NCI-H187 treated with DMSO at 0.1 percent for 48 hours (cell line): ENCODE measurements at places on chromosomes 12 and 14.

- no peak for DNase-seq
Measured at GRCh38 chr12:46560089-46560488, 187.5 kb upstream of the SLC38A2 start.

DNA sequence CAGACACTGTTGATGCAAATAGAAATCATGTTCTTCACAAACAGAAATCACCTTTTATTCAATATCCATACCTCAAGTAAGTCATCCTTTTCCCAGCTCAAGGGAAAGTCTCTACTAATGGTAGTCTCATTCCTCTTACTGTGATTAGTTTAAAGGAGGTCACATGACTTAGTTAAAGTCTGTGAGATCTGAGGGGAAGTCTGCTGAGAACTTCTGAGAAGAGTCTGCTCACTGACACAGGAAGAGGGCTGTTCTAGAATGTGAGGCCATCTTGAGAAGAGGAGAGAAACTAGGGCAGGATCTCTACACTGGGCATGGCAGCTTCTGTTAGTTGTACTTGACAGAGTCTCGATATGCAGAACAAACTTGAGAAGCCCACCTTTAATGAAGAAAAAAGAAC lies 146.8 kb downstream of the C12orf42 start:
- DNase-seq: no peak

DNA sequence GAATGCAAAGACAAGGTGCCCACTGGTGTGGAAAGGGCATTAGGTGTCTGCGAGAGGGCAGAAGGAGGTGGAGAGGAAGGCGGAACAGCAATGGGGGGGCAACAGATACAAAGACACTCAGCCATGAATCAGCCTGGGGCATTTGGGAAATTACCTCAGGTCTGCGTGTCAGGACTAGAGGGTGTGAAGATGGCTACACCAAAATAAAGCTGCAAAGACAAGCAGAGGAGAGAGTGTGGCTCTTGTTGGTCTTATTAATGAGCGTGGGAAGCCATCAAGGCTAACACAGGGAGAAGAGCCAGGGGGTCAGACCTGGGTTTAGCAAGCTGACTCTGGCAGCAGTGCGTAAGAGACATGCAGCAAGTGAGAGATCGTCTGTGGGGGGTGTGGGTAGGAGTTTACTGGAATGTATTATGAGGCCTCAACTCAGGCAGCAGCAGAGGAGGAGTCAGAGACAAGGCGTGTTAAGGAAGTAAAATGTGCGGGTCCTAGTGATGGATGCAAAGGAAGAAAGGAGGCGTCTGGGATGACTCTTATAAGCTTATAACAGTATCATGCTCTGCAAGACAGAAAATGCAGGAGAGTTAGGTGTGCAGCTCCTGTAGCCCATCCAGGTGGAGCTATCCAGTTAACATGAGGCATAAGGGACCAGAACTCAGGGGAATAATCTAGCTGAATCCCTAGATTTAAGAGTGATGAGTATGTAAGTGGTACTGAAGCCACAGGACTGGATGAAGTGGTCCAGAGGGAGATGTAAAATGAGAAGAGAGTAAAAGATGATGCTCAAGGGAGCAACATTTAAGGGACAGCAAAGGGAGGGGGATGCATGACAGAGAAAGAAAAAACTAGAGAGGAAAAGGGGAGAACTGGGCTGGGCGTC lies 50.4 kb downstream of the KCNK10 start:
- DNase-seq: peak; percentile 52

GRCh38 chr14:37034410-37035285 lies 137.8 kb downstream of the SLC25A21 start:
- no peak for DNase-seq

GRCh38 chr14:59358102-59358501 lies 107.1 kb downstream of the GPR135 start:
- DNase-seq: no peak

- no peak for DNase-seq
Measured at GRCh38 chr12:57477710-57478681, 1.7 kb downstream of the ARHGAP9 start.

DNA sequence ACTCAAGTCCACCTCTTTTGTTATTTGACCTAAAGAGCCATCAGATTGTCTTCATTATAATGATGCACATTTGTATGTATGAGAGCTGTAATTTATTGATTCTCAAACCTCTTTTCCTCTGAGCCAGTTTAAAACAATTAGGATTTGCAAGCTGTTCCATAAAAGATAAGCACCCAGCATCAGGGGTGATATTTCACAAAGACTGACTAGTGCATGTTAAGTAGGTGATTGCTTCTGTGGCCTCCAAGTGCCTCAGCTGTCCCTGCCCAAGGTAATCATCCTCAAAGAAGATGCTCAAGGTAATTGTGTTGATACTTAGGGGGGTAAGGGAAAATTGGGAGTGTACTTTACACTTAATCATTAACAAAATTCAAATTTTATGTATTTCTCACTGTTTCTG lies 18.2 kb downstream of the CEP128 start:
- DNase-seq: peak; percentile 85

GRCh38 chr12:102394200-102394599 lies 86.2 kb downstream of the IGF1 start:
- DNase-seq: no peak

DNA sequence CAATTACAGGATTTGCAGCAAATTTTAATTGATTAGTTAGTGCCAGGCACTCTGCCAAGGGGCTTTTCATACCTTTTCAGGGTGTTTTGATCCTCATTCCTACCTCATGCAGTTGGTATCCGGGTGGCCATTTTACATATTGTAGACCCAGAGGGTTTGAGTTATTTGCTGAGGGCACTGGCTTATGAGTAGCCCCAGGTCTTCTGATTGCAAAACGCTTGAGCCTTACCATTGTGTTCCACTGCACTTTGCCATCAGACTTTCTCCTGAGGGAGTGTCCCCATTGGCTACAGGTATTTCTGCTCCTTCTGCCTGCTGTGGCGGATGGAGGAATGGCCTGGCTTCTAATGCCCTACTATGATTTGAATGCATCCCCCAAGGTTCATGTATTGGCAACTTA lies 257.8 kb upstream of the CRY1 start:
- no peak for DNase-seq

- DNase-seq: no peak
Measured at GRCh38 chr12:11559626-11560340, 89.7 kb upstream of the ETV6 start.

DNA sequence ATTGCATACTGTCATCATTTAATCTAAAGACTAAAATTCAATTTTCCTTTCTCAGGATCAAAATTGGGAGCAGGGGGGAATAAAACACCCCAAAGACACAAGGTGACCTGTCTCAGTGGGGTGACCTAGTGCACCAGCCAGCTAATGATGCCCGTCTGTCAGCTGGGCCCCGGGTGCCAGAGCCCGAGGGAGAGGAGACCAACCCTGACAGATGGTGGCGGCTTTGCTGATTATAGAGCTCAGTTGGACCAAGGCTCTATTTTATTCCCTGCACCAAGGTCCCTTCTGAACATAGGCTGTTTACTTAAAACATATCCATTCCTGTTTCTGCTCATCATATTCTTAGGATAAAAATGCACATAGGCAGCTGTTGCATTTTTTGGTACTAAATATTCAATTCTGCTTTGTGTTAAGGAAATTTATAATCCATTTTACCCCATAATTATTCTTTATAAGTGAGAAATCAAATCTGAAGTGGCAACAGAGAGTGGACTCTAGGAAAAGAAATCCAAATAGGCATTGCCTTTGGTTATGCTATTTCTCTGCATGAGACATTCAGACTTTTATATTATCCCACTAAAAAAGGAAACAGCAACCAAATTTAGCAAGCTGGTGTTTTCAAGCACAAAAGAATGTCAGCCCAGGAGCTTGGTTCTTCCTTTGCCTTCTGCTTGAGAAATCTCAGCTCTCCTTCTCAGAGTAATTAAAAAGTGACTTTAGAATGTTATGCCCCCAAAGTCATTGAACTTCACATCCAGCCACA lies 96.8 kb upstream of the IFNG-AS1 start:
- DNase-seq: no peak

DNA sequence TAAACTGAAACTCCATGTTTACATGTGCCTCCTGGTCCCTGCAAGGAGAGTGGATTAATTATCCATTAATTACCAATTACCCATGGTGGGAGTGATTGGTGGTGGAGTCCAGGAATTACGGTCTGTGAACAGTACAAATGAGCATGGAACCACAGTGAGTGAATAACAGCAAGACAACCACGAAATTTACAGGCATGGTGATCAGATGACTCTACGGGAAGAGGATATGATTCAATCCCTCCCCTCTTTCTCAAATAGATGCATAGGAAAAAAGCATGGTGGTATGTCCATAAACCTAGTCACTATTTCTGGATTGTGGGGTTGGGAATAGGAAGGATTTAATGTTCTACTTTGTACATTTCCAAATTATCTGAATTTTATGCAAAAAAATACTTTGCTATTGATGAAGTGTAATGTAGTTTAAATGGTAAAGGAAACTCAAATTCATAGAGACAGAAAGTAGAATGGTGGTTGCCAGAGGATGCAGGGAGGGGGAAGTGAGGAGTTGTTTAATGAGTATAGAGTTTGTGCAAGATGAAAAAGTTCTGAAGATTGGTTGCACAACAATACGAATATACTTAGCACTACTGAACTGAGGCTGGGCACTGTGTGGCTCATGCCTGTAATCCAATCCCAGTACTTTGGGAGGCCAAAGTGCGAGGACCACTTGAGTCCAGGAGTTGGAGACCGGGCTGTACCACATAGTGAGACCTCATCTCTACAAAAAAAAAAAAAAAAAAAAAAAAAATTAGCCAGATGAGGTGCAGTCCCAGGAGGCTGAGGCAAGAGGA lies 41.2 kb upstream of the C12orf75 start:
- no peak for DNase-seq

DNA sequence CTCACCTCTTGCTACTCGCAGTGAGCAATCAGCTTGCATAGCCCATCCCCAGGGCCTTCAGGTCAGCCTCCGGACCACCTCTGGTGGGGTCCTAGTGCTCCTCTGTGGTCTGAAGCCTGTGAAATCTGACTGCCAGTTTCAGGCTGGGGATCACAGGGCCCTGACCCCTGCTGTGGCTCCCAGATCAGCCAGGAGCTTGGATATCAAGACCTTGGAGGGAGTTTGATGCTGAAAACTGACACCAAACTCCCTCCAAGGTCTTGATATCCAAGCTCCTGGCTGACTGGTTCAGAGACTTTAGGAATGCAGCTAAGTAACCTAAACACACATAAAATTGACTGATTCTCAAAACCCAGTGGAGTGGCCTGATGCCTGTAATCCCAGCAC lies 19.8 kb upstream of the DHRS4 start:
- no peak for DNase-seq

GRCh38 chr14:37223947-37224474 lies 26.3 kb downstream of the MIPOL1 start:
- DNase-seq: no peak

- peak; percentile 23 for DNase-seq
Measured at GRCh38 chr12:75784591-75784990, 247.0 kb downstream of the PHLDA1 start.

DNA sequence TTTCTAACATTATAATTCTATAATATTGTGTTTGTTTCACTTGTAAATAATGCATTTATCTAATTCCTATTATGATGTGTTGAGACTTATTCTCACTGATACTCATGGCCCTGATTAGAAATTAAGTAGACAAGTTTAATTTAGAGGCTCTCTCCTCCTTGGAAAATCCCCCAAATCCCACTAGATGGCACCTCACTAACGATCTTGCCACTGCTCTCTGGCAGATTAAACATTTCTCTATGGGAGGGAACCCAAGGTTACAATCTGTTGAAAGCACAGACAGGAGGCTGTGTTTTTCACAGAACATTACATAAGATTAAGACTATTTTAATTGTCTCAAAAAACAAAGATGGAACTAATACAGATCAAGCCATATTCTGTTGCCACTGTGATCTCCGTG lies 318.7 kb downstream of the LRFN5 start:
- DNase-seq: no peak

GRCh38 chr14:37546621-37547447 lies 48.2 kb downstream of the FOXA1 start:
- no peak for DNase-seq

DNA sequence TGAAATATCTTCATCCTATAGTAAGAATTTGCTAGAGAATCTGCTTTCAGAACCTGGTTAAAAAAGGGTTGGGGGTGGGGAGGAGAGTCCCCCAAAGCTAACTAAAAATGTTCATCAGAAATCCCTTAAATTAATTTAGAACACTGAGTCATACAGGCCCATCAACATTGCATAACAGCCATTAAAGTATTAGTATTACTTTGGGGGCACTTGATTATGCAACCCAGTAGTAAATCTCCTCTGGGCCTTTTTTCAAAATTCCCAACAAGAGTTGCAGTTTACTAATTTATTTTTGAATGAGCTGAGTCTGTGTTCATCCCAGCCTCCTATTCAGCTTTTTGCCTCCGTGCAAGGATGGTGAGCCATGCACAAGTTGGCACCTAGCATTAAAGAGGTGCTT lies 8.8 kb upstream of the SLC24A4 start:
- DNase-seq: no peak

- no peak for DNase-seq
Measured at GRCh38 chr12:1339618-1340319, 254.6 kb downstream of the FBXL14 start.

- no peak for DNase-seq
Measured at GRCh38 chr14:60657456-60658210, 8.4 kb upstream of the SIX1 start.

- no peak for DNase-seq
Measured at GRCh38 chr14:63962906-63963305, 110.1 kb downstream of the SYNE2 start.

- no peak for DNase-seq
Measured at GRCh38 chr14:96599076-96599475, 96.9 kb downstream of the PAPOLA start.

- no peak for DNase-seq
Measured at GRCh38 chr12:7787574-7788293, 1.5 kb upstream of the NANOG start.

- no peak for DNase-seq
Measured at GRCh38 chr12:123602651-123603195, 824 bp downstream of the DDX55 start.

- no peak for DNase-seq
Measured at GRCh38 chr14:70811578-70811977, 2.3 kb upstream of the MAP3K9 start.

DNA sequence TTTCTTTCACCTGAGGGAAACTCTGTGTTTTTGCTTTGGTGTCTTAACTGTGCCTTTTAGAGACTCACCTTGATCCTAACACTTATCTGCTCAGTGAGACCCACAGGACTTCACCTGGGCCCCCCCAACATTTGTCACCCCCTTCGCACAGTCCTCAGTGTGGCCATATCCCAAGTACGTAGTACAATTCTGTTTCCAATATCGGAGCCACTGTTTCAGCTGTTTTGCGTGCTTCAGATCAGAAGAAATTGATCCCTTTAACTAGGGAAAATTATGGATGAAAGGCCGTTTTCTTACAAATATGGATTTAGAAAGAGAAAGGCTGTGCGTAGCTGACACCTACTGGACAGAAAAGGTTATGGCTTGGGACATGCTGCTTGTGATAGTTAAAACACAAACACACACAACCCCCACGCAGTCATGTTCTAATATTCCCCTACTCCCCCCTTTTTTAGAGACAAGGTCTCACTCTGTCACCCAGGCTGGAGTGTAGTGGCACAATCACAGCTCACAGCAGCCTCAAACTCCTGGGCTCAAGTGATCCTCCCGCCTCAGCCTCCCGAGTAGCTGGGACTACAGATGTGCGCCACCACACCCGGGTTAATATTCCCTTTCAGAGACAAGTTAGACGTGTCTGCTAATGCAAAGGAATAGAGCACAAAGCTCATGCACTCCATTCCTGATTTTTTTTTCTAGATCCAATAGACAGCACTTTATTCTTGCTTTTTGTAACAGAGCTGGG lies 3.6 kb upstream of the SLC7A8 start:
- no peak for DNase-seq
